ENCODE measurements at places on chromosomes 4 and X.

- no peak for DNase-seq
Measured at GRCh38 chr4:175560604-175561003, 251.5 kb downstream of the GPM6A start.

- no peak for DNase-seq
Measured at GRCh38 chr4:154640999-154641398, 28.5 kb upstream of the FGG start.

- DNase-seq, result no peak
Measured at GRCh38 chr4:168656055-168656660, 159.3 kb downstream of the PALLD start.

GRCh38 chr4:173752610-173753230 is 222.7 kb upstream of the HAND2 start:
- no peak for DNase-seq

- no peak for DNase-seq
Measured at GRCh38 chr4:130071746-130072145, 975.8 kb downstream of the C4orf33 start.

DNA sequence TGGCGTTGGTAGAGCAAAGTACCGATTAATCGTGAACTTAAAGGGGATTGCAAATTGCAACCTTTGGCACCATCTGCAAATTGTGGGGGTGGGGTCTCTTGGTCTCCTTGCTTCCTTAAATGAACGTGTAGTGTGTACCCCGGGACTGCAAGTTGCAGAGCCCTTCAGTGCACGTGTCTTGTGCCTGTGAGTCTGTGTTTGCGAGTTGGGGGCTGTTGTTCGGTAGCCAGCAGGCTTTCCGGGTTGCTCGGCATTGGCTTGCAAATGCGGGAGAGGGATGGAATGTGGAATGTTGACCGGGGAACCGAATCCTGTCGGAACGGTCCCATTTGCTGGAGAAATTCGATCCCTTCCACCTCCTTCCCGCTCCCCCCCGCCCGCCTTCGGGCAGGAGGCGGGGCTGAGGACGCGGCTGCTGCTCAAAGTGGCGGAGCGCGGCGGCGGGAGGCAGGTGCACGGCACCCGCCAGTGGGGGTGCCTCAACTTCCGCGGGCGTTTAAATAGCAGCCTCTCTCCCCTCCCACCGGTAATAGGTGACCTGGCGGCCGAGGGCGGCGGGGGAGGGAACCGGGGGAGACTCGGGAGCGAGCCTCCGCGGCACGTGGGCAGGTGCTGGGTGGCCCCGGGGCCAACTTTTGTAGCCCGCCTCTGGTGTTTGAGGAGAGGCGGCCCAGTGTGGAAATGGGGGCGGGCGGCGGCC is 1.5 kb downstream of the JADE1 start:
- peak; percentile 63 for DNase-seq

- no peak for DNase-seq
Measured at GRCh38 chr4:15493411-15493810, 23.7 kb downstream of the CC2D2A start.

GRCh38 chr4:133186845-133187244 is 37.8 kb downstream of the PCDH10 start:
- DNase-seq, result no peak

- DNase-seq, result no peak
Measured at GRCh38 chr4:87101543-87102199, 118.7 kb downstream of the KLHL8 start.

DNA sequence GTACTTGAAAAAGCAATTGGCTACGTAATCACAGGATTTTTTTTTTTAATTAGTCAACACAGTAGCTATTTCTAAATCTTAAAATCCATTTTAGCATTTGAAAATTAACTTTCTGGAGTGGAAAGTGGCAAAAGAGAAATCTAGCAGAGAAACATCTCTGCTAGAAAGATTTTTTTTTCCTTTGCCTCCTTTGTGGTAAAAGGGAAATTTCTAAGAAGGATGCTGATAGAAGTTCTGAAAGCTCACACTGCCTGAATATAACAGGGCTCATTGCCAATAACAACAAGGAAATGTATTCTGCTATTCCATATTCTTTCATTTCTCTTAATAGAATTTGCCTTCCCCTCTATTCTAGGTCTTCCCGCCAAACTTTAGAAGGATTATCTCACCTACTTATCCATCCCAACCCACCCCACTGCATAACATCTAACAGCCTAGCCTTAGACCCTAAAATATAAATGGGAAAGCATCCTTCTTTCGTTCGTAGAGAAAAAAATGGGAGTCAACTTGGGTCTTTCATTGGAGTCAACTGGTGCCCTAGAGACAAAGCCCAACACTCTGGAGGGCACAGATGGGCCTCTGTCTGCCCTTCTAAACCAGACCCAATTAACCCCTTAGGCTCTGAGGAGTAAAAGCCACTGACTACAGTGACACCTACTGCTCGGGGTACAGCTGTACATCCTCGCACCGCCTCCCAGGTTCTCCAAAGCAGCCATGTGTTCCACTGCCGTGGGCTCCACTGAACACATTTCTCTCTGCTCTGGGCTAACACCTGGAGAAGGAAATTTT is 103.9 kb downstream of the MAML3 start:
- no peak for DNase-seq

GRCh38 chrX:17030092-17030491 is 83.6 kb downstream of the REPS2 start:
- no peak for DNase-seq

- no peak for DNase-seq
Measured at GRCh38 chr4:71553605-71554004, 214.8 kb downstream of the SLC4A4 start.

GRCh38 chr4:127889903-127890302 is 9.2 kb downstream of the PLK4 start:
- no peak for DNase-seq

DNA sequence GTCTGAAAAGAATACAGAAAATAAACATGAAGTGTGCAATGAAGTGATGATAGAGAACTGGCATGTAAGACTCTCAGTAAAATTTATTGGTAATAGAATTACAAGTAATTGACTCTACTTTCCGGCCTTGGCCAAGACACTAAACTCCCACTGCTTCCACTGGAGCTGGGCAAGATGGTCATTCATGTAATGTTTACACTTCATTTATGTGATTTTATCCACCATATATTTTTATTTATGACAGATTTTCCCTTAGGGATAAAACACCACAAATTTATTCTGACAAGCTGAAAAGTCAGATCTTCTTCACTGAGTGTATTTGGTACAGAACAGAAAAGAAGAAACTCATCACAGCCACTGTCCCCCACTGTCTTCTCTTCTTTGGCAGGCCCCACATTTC is 191.9 kb downstream of the SLC39A8 start:
- no peak for DNase-seq

DNA sequence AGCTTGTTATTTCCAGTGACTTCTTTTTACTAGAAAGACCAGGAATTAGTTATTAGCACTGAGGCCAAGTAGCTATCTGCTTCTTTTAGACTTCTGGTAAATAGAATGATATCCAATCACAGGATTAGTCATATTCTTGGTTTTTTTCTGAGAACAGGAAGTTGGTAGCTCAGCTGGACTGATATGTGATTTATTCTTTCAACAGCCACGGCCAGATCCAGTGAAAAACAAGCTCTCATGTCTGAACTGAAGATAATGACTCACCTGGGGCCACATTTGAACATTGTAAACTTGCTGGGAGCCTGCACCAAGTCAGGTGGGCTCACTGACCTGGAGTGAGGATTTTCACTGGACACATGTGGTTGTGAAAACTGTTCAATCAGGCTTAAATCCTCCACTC is 48.6 kb downstream of the PDGFRA start:
- no peak for DNase-seq

DNA sequence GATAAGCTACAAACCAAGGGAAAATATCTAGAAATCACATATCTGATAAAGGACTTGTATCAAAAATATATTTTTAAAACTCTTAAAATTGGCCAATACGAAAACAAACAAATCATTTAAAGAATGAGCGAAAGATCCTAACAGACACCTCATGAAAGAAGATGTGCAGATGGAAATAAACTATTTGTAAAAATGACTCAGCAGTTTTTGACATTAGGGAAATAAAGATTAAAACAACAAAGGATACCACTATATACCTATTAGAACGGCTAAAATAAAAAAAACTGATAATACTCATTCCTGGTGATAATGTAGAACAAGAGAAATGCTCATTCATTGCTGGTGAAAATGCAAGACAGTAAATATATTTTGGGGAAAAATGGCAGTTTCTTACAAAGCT is 506.4 kb downstream of the KLHL4 start:
- DNase-seq, result no peak

GRCh38 chr4:182022909-182023308 is 220.3 kb upstream of the TENM3 start:
- DNase-seq, result no peak

DNA sequence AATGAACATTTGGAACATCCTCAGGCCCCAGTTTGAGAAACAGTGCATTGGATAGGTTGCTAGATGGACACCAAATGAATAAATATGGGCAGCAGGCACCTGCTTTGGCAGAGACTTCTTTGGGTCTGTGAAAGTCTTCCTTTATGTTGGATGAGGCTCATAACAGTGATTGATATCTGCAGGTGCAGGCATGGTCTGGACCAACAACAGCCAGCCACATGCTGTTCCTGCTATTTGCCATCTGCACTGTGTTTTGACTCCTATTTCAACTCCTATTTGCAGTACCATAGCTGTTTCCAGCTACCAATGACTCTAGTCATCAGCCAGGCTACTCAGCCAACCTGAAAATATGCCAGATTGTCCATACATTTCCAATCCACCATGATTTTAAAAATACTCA is 60.9 kb downstream of the ANAPC4 start:
- DNase-seq, result no peak

DNA sequence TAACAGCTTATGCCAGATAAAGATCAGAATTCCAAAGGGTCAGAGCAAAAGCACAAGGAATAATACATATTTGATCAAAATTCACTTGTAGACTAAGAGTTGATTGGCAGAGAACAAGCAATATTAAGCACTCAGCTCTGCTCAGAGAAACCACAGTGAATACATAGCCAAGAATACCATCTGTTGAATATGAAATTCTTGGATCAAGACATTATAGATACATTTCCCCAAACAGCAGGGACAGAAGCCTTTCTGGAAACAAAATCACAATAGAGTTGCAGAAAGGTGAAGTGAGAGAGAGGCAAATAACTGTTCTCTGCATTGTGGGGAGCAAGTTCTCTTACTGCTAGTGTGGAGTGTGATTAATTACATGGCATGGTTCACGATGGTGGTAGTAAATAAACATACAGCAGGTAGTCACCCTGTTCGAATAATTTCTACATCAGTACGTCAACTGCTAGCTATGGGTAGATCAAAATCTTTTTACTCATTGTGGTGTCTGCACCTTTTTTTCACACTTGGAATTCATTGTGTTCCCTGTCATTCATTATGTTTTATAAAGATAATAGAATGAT is 366.7 kb downstream of the PCDH7 start:
- no peak for DNase-seq

- no peak for DNase-seq
Measured at GRCh38 chr4:175946472-175947116, 119.0 kb upstream of the WDR17 start.

DNA sequence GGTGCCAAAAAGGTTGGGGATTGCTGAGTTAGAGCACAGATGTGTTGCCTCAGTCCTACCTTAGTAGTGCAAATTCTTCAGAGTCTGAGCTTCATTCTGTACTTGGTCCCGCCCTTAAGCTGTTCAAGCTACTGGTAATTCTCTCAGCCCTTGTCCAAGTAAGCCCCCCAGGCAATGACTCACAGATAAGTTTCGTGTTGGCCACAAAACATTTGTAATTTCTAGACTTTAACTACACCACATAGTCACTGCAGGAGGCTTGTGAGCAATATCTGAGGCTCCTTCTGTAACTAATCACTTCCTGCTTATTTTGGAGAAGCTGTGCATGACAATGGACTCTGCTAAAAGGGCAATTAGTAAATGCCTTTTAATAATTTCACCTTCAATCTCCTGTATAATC is 1420.5 kb downstream of the PCDH7 start:
- no peak for DNase-seq

DNA sequence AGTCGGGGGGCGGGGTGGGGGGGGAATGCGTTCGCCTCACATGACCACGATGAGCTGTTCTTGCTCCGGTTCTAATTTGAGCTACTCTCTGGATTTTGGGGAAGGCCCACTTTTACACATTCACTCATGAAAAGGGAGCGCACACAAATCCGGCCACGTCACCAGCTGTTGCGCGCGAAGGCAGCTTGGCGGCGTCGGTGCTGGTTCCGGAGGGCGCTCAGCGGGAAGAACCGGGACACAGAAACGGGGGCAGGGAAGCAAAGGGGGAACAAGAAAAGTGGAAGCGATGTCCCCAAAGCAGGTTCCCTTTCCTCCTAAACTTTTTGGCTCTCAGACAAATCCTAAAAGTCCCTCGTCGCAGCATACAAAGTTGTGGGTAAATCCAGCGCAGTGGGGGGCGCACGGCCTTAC is 605 bp downstream of the ANXA5 start:
- no peak for DNase-seq

DNA sequence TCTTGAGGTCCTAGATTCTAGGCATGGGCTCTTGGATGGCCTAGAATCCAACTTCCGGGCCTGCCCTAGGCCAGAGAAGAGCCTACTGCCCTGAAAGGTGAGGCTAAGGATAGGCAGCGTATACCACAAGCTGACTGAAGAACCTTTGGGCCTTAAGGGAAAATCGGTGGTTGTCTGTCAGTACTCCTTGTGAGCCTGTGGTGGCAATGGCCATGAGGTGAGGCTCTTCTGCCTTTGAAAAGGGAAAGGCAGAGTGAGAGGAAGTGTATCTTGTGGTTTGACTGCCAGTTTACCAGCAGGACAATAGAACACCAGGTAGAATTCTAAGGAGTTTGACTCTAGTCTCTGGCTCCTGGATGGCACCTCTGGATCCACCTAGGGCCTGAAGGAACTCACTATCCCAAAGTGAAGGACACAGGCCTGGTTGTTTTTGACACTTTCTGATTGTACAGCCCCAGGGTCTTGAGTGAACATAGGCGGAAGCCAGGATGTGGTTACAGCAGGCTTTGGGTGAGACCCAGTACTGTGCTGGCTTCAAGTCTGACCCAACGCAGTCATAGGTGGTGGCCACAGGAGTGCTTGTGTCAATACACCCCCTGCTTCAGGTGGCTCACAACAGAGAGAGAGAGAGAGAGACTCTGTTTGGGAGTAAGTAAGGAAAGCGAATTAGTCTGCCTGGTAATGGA is 20.9 kb downstream of the ITIH6 start:
- DNase-seq, result no peak

- peak; percentile 28 for DNase-seq
Measured at GRCh38 chrX:70452143-70452733, 7.6 kb downstream of the DLG3 start.

GRCh38 chr4:77921701-77922100 is 59.1 kb downstream of the MRPL1 start:
- no peak for DNase-seq

Data from stimulated activated CD8-positive, alpha-beta memory T cell treated with anti-CD3 and anti-CD28 coated beads, Interleukin-7, amount 100 ng/mL, for 1 hour (primary cell).